RWPE1 (cell line): ENCODE measurements at places on chromosomes 6 and 20.

DNA sequence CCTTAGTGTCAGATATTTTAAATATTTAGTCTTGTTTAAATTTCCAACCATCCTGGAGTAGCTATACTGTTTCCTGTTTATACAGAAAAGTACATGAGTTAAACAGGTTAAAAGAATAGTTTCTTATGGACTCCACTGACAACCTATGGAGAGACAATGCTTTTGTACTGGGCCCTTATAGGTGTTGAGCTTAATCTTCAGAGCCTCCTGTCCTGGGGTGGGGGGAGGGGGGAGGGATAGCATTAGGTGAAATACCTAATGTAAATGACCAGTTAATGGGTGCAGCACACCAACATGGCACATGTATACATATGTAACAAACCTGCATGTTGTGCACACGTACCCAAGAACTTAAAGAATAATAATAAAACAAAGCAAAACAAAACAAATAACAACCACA, 322.9 kb downstream of the GRIK2 start:
- no peak for DNase-seq

DNA sequence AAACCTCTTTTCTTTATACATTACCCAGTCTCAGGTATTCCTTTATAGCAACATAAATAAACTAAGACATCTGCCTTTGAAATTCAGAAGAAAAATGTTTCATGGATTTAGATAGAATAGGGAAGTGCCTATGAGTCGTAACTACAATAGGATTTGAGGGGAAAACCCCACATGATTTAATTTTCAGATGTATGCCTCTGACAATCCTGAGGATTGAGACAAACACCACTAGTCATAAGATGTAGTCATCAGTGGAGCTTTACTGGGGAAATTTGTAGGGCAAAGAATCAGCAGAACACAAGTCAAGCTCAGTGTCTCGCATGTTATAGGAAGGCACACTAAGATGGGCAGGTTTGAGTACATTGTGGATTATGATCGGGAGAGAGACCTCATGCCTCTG, 566.4 kb downstream of the BMP2 start:
- DNase-seq = peak; percentile 25

- no peak for DNase-seq
These were observed 1.1 kb upstream of the CLIC1 start for GRCh38 chr6:31737315-31737990.

DNA sequence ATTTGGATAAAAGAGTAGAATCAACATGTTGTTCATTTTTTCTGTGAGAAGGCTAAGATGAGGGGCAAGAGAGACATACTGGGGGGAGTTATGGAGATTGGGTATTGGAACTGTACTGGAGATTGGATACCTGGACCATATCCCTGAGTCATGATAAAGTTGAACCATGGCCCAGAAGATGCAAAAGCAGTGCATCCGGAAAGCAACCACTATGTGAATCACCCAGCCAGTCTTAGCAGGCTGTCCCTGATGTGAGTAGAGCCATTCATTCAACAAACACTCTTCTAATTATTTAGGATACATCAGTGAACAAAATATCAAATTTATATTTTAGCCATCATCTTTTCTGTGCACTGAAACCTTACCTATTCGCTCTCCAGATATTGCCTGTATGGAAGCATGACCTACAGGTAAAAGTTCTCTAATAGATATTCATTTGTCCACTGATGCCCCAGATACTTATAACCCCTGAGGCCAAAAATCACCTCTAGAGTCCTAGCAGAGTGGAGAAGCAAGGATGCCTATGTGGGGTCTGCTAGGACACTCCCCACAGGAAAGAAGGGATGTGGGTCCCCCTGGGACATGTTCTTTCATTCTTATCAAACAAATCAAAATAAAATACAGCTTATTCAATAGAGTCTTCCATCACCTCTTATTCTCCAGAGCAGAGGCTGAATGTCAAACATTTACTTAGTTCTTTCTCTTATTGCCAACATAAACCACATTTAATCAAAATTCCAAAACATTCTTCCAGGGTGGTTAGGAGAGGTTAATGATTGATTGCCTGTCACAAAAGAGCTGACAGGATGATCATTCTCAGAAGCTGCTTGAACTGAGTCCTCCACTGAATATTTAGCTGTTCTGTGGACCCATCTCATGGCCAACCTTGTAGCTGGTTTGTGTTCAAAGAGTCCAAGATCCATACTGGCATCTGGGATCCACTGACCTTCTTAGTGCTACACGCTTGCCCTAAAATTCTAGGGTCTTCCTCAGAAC, 37.0 kb upstream of the PKHD1 start:
- DNase-seq = no peak

- DNase-seq = peak; percentile 0
These were observed 536.8 kb downstream of the EYS start for GRCh38 chr6:65170273-65170672.

DNA sequence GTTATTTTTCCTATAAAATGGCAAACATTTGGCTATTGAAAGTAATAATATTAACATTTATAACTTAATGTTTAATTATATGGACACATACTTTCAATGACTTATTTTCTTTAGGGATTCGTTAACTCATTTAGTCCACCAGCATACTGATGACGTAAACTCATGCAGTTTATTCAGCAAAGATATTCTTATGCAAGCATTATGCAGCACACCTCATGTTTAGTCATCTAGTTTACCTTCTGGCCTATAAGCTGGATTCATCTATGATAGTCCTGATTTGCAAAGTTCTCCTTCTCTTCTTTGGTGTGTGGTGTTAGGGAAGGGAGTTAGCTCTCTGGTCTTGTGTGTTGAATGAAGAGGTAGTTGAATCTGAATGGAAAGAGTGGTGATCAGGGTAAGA, 60.0 kb downstream of the OR2J2 start:
- peak; percentile 7 for DNase-seq

DNA sequence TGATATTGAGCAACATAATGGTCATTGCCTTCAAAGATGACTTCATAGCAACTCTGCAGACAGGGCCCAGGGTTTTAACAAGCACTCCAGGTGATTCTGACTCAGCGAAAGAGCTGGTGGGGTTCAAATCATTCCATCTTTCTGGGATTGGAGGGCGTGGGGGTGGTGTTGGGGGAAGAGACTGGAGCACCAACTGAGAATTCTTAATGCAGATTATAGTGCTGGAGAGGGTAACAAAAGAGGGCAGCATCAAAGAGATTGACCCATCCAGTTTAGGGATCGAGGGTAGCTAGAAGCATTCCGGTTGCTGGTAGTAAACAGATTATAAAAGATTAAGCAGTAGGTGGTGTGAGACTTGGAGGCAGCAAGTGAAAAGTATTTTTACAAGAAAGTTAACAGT, 15.9 kb downstream of the PFDN4 start:
- no peak for DNase-seq

DNA sequence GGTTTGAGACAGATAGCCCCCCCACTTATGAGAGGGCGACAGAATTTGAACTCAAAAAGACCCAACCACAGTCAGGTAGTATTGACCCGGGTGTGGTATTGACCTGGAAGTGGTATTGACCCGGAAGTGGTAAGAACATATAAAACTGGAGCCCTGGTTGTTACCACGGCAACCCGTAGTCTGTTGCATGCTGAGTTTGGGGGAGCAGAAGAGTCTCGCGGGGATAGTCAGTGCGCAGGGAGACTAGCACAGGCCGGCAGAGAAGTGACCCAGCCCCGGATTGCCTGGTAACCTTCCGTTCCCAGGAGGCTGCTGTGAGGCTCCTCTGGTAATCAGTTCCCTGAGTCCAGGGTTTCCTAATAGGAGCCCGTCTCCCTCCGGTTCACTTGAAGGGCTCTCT, 96.2 kb downstream of the SNX5 start:
- DNase-seq = no peak

GRCh38 chr6:106939208-106939607, 35.3 kb downstream of the CD24 start:
- DNase-seq = no peak

DNA sequence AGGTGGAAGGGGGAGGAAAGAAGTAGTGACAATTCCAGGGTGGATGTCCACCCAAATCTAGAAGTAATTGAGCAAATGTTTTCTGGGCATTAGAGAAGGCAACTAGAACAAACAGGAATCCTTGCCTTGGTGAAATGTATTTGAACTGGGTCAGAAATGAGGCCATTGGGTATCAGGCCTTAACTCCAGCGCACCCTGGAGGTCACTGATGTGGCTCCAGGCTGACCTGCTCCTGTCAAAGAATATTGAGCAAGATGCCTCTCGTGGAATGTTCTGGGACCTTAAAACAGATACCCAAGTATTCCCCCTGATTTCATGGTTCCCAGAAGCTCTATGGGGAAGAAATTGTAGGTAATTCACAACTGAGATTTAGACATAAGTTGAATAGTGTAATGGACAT, 6.9 kb downstream of the HLA-DPB1 start:
- no peak for DNase-seq

DNA sequence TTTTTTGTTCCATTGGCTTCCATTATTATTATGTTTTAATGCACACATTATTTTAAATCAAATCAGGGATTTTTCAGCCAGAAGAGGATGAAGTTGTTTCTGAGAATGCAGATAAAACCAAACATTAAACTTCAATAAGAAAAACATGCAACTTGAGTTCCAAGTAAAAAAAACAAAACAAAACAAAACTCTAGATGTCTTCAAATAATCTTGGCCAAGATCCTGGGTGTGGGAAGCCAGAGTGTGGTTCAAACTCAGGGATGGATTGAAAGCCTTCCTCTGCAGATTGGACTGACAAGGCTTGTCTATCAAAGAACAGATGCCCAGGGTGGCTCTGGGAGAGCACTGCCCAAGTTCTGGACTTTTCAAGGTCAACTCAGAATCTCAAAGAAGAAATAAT, 134.1 kb downstream of the LCA5 start:
- no peak for DNase-seq

- no peak for DNase-seq
These were observed 322.5 kb downstream of the CDKAL1 start for GRCh38 chr6:20856681-20857288.

- no peak for DNase-seq
These were observed 91.3 kb downstream of the RPP40 start for GRCh38 chr6:4912559-4912958.

DNA sequence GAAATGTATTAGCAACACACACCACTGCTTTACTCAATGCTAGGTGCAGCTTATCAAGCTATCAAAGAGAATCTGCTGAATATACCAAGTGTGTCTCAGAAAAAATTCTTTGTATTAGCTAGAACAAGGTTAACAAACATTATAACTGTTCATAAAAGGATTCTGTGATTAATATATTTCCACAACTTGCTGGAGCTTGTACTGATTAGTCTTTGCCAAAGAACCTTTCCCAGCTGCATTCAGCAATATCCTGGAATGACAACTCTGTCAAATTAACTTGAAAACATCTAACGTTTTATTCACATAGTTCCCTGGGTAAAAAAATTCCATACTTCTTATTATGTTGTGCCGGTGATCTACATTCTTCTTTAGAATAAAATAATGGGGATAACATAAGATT, 252.7 kb downstream of the FOXC1 start:
- no peak for DNase-seq

GRCh38 chr6:15926256-15926655, 202.6 kb upstream of the MYLIP start:
- DNase-seq = no peak

DNA sequence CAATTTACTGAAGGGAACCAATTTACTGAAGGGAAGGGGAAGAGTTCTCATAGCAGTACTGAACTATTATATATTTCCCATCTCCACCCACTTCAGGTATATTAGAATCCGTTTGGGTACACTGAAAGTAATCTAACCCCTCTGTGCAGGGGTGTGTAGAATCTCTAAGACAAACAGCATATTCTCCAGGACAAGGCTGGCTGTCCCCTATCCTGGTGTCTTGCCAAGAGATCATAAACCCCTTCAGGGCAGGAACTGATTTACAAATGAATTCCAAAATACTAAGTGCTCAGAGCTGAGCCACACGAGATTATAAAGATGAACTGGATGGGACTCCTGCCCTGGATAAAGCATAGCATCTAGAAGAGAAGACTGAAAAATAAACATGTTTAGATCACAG, 9.2 kb downstream of the ASF1A start:
- no peak for DNase-seq

GRCh38 chr20:61801065-61801360, 264.7 kb downstream of the TAF4 start:
- no peak for DNase-seq

DNA sequence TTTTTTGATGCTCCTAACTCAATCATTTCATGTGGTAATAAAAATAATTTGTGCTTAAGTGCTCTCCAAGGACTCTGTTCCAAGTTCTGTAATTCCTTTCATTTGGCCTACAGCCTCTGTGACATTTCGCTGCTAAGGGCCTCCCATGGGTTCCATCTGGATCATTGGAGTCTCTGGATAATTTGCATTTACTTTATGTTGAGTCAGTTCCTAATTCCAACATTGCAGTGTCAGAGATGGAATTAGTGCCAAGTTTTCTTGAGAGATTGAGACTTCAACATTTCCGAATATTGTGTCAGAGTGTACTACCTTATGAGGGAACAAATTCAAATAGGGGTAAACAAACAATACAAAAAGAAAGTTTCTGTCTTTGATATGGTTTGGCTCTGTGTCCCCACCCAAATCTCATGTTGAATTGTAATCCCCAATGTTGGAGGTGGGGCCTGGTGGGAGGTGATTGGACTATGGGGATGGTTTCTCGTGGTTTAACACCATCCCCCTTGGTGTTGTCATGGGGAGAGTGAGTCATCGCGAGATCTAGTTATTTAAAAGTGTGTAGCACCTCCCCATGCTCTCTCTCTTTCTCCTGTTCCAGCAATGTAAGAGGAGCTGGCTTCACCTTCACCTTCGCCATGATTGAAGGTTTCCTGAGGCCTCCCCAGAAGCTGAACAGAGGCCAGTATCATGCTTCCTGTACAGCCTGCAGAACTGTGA, 244.1 kb upstream of the TBX18 start:
- DNase-seq = peak; percentile 2

DNA sequence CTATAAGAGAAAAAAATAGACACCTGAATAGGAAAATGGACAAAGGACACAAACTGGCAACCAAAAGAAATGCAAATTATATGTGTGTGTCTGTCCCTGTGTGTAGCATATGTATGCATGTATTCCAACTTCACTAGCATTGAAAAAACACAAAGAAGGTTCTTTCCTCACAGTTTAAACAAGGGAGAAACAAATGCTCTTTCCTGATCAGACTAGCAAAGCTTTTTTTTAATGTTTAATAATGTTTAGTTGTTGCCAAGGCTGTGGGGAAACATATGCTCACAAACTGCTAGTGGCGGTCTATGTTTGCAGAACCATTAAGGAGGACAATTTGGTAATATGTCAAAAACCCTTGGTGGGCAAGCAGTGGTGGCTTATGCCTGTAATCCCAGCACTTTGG, 22.4 kb downstream of the SMLR1 start:
- no peak for DNase-seq
